ENCODE measurements at places on chromosomes 1 and 21. TPM values are rescaled to one million over a fixed set of nuclear protein-coding genes. Genes with fewer than 3 reads are reported as not detected.

PGBD5 gene
- not detected for total RNA-seq

CA6 gene
- 11.5 TPM for total RNA-seq

CACNA1S gene
- total RNA-seq: not detected

HMGCS2 gene
- not detected for total RNA-seq

ECE1 gene
- 53.6 TPM for total RNA-seq

PCP4L1 gene
- total RNA-seq: not detected

RBBP5 gene
- total RNA-seq: 31.5 TPM

LIN28A gene
- total RNA-seq: not detected

C1orf74 gene
- 1.8 TPM for total RNA-seq

MROH9 gene
- total RNA-seq: not detected

AADACL4 gene
- not detected for total RNA-seq

OR6Y1 gene
- total RNA-seq: not detected

CFAP74 gene
- not detected for total RNA-seq

EDARADD gene
- total RNA-seq: 0.68 TPM

ZNF648 gene
- total RNA-seq: not detected

TESK2 gene
- total RNA-seq: 10.0 TPM

KCNA3 gene
- 78.7 TPM for total RNA-seq

ROR1 gene
- total RNA-seq: 0.80 TPM

LHX8 gene
- not detected for total RNA-seq

ATP1A2 gene
- not detected for total RNA-seq

CLIC6 gene
- total RNA-seq: 0.44 TPM

CD5L gene
- total RNA-seq: not detected

HES3 gene
- total RNA-seq: not detected

GJB4 gene
- not detected for total RNA-seq

WNT4 gene
- total RNA-seq: not detected

FMO4 gene
- total RNA-seq: 4.8 TPM

CLCA4 gene
- not detected for total RNA-seq

FBXO2 gene
- 3.8 TPM for total RNA-seq

ZNF326 gene
- 27.3 TPM for total RNA-seq

SH3D21 gene
- total RNA-seq: 2.7 TPM

FCRL5 gene
- total RNA-seq: 1.2 TPM

PKLR gene
- total RNA-seq: not detected

BARHL2 gene
- not detected for total RNA-seq

TNFRSF1B gene
- 16.5 TPM for total RNA-seq

RNF186 gene
- not detected for total RNA-seq

AK5 gene
- total RNA-seq: 35.9 TPM

FAM43B gene
- not detected for total RNA-seq

PIGR gene
- not detected for total RNA-seq

KLHDC9 gene
- total RNA-seq: 0.96 TPM

KRTAP11-1 gene
- not detected for total RNA-seq

RAB42 gene
- total RNA-seq: not detected

CR1L gene
- not detected for total RNA-seq

FCRLA gene
- 6.4 TPM for total RNA-seq

DIRAS3 gene
- not detected for total RNA-seq

LCE2B gene
- total RNA-seq: not detected

CFHR2 gene
- total RNA-seq: not detected

LMNA gene
- 2.0 TPM for total RNA-seq

SYT11 gene
- total RNA-seq: 4.1 TPM

CYP4X1 gene
- not detected for total RNA-seq

NBPF10 gene
- 1.8 TPM for total RNA-seq

CCDC30 gene
- 5.4 TPM for total RNA-seq

ZNF593 gene
- 13.1 TPM for total RNA-seq

Measured in naive thymus-derived CD8-positive, alpha-beta T cell (primary cell).